AG04450 (cell line): ENCODE measurements at places on chromosomes 5 and 9.

DNA sequence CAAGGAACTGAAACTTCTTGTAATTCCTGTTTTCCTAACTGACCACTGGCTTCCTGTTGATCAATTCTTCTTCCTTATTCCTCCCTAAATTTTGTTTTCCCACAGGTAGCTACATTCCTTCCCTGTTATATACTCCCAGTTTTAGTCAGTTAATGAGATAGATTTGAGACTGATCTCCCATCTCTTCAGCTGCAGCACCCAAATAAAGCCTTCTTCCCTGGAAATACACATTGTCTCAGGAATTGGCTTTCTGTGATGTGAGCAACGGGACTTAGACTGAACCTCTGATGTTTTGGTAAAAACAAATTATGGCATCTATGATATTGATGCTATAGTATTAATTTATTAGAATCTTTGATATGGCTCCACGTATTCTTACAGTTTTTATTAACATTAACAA is 617.3 kb upstream of the ST8SIA4 start:
- no peak for DNase-seq

- DNase-seq, result no peak
Observed at GRCh38 chr5:619444-619843, 7.3 kb downstream of the CEP72 start.

- peak; percentile 10 for DNase-seq
Observed at GRCh38 chr9:125608489-125609224, 98.4 kb downstream of the MAPKAP1 start.

DNA sequence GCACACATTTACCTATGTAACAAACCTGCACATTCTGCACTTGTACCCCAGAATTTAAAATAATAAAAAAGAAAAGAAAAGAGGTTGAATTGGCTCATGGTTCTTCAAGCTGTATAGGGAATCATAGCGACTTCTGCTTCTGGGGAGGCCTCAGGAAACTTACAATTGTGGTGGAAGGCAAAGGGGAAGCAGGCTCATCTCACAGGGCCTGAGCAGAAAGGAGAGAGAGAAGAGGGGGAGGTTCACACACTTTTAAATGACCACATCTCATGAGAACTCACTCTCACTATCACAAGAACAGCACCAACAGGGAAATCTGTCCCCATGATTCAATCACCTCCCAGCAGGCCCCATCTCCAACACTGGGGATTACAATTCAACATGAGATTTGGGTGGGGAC is 214.6 kb downstream of the CDK5RAP2 start:
- no peak for DNase-seq

DNA sequence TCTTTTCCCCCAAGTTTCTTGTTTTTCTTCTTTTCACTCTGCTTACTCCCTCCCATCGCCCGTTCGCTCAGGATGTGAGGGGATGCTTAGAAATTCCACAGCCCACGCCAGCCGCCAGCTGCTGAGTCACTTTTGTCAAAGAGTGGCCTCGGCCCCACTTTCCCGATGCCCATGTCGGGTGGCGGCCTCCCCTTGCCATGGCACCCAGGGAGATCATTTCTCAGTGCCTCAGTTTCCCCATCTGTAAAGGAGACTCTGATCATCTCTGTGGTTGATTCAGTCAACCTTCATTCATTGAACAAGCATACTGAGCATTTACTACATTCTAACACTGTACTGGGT is 353 bp upstream of the PDGFRB start:
- DNase-seq, result no peak

DNA sequence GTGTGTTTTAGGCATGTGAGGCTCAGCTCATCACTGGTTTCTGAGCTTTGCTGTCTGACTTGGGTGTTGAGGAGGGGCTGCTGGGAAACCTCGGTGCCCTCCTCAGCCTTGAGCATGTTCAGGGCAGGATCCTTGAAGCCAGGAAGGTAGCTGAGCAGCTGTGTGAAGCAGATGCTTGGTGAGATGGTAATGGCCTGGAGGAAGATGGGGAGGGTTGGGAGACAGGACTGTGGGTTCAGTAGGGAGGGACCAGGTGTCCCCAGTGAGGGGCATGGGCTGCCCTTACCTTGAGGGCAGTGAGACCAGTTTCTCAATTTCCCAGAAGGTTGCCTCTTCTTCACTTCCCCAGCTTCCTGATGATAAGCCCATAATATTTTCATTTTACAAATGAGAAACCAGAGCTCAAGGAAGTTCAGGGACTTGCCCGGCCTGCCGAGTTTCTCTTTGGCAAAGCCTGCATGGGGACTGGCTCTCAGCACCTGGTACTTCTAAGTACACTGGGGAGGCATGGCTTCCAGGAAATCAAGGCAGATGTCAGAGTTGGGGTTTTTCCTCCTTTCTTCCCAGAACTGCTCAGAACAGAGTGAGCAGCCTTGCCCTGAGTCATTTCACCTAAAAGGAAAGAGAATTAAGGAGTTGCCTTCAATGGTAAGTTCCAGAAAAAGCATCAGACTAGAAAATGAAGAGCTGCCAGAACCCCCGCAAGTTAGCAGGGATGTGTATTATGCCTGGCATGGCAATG is 225.7 kb downstream of the MAST4 start:
- DNase-seq, result no peak

- DNase-seq, result no peak
Observed at GRCh38 chr5:75167345-75167744, 69.3 kb downstream of the ANKRD31 start.

GRCh38 chr5:81778642-81779041 is 27.7 kb upstream of the SSBP2 start:
- DNase-seq, result no peak

GRCh38 chr9:21788752-21789151 is 13.7 kb upstream of the MTAP start:
- no peak for DNase-seq

DNA sequence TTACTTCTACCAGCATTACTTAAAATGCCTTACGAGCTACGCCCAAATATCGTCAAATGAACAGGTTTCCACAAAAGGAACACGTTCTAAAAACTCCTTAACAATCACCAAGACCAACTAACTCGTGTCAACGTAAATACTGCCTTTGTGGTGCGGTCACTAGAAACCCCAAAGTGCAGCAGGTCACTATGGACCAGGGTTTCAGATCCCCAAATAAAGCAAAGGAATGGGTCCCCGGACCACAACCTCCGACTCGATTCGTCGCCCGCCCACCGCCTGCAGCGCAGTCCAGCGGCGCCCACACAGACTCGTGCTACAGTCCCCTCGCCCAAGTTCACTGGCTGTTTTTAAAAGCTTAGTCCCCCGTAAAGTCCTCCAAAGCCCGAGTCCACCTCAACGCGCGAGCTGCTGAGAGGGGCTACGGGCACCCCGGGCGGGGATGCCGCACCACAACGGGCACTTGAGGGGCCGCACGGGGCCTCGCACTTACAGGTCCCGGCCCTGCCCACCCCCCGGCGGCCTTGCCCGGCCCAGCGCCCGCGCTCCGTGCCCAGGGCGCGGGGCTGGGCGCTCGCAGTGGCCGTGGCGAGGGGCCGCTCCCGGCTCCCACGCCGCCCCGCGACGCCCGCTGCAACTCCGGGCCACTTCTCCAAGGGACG is 1.1 kb downstream of the NFIB start:
- DNase-seq, result no peak

GRCh38 chr9:13790055-13790454 is 510.6 kb upstream of the MPDZ start:
- DNase-seq, result no peak

DNA sequence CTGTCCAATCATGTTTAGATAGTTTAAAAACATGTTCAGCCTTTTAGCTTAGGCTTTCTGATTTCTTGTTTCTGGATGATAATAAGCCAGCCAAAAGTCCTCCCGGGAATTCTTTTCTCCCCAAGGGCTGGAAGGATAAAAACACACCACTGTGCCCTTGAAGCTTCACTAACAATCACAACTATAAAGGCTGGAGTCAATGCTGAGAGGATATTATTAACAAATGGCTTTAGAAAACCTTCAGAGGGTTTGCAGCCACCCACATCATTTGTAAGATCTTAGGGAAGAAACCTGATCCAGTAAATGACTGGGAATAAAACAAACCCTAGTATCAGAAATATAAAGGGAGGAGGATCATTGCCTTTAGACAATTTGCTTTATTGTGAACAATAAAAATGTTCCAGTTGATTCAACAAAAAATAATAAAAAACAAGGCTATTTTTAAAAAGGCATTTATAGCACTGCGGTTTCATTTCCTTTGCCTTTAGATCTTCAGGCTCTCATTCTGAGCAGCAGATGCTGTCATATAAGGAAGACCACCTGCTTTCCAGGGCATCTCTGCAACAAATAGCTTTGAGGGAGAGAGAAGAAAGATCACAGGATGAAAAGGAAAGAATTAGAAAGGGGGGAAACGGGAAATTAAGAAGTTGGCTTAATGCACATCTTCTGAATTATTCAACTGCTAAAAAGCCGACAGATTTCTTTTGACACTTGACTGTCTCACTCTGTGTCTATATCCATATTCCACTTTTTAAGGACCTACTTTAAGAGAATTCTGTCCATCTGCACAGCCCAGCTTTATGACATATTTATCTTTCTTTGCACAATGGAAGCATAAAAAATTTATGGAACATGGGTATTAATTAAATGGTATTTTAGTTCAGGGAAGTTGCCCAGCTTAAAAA is 277.2 kb upstream of the SLC24A2 start:
- DNase-seq, result no peak

GRCh38 chr5:74491586-74491985 is 148.9 kb downstream of the ENC1 start:
- no peak for DNase-seq

- DNase-seq, result no peak
Observed at GRCh38 chr5:138972230-138972629, 97.1 kb upstream of the LRRTM2 start.

GRCh38 chr5:7878381-7878873 is 9.5 kb downstream of the MTRR start:
- no peak for DNase-seq

DNA sequence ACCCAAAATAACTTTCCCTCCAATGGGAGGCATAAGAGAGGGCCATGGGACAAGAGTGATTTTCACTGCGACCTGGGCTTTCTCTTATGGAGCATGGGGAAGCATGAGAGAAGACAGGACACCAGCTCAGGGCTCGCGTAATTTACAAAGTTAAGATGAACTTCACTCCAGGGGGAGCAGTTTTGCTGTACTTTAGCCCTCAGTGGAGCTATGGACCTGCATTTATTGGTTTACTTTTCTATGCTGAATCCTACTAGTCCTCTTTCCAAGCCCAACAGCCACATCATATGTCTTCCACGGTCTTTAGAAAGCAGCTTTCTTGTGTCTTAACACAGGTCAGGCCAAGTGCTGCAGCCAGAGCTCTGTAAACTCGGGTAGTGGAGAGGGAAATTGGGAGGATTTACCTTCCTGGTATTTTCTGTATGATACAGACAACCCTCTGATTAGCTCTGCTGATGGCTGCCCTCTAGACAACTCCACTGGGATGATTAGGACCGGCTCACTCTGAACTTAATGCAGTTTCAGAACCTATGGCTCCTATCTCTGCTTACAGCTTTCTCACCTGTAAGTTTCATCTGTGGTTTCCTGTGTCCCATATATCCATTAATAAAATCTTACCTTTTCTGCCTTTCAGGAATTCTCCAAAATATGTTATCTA is 581.0 kb upstream of the RORB start:
- DNase-seq, result no peak

GRCh38 chr9:104374711-104375110 is 129.4 kb upstream of the OR13F1 start:
- no peak for DNase-seq

GRCh38 chr9:93008457-93008856 is 50.0 kb upstream of the SUSD3 start:
- no peak for DNase-seq

- no peak for DNase-seq
Observed at GRCh38 chr9:37447111-37447510, 18.1 kb downstream of the ZBTB5 start.

DNA sequence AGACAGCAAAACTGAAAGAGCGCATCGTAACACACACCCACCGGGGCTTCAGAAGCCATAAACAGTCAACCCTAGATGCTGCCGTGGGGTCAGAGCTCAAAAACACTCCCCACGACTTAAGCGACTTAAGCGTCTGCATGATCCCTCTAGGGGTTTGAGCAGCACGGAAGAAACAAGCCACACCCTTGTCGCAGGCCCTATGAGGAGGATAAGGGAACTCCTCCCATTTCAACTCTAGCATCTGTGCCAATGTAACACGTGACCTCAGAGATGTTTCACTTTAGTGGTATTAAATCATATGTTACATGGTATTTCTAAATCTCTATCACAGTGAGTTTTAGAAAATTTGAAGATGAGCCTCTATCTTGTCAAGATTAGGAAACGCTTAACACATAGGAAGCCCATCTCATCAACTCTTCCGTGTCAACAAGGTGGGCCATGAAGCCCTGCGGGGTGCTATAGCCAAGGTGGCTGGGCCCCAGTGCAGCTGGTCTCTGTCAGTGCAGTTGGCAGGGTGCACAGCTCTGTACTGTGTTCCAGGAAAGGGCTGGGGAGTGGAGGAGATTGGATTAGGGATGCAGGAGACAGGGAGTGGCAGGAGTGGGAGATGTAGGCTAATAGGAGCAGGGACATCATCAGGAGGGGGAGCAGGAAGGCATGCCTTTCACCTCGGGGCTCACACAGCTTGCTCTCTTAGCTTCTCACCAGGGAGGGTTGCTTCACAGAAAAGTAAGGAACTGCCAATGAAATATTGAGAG is 33.1 kb downstream of the ZCCHC9 start:
- no peak for DNase-seq

GRCh38 chr9:125409637-125410521 is 148.3 kb downstream of the GAPVD1 start:
- no peak for DNase-seq

DNA sequence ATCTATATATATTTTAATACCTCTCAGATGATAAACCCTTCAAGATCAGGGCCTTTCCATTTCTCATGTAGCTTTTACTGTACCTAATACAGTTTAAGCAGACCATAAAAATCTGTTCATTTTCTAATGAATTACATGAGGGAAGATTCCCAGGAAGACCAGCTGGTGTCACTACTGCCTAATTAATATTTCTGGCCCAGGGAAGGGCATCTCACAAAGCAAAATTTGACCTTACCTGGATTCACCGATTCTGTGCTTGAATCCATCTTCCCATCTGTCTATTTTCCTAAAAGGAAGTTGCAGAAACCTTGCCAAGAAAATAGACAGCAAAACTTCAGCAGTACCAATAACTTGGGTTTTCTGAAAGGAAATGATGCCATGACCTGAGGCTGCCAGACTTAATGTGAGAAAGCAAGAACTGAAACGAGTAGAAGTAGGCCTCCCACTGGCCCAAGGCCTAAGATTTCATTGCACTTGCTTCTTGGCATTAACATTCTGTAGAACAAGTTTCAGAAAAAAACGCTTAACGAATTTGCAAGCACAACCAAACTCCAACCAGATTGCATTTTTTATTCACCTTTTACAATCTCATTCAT is 83.0 kb upstream of the GLIS3 start:
- no peak for DNase-seq

DNA sequence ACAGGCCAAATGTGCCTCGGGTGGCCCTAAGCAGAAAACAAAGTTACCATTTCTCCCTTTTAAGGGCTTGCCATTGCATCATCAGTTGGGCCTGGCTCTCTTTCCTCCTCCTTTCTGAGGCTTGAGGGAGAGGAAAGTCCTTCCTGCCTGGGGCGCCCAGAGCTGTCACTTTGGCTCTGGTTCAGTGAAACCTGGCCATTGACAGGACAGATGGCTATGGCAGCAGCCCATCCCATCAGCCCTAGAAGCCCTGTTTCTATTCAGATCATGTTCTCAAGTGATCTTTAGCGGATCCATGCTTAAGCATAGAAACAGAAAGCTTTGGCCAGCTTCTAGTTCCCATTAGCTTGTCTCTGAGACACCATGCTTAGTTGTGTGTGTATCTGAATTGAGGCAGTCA is 293.4 kb downstream of the YTHDC2 start:
- no peak for DNase-seq
